ENCODE measurements at places on chromosomes 4 and X. TPM values are rescaled to one million over a fixed set of nuclear protein-coding genes. Genes with fewer than 3 reads are reported as not detected.
A peak's percentile ranks its signal among the peaks of the same experiment; 100 is the strongest.

Gene CBLL2
- not detected for total RNA-seq

Gene STBD1
- total RNA-seq = 10.9 TPM

Gene FRG2
- 0.86 TPM for total RNA-seq

Gene HTN3
- not detected for total RNA-seq

Gene DCAF12L1
- total RNA-seq = not detected

Gene ZNF41
- 11.1 TPM for total RNA-seq

GRCh38 chr4:26217961-26218676 is 102.7 kb upstream of the RBPJ start:
- H3K36me3 ChIP-seq = no peaks in the 10 kb centered on the region
- H3K4me3 ChIP-seq = no peak overlapping the region
- H3K27ac ChIP-seq = no peak overlapping the region
- peaks cover 27% of the 10 kb centered on the region for H3K4me1 ChIP-seq
- DNase-seq = no peak
- no peaks in the 10 kb centered on the region for H3K27me3 ChIP-seq

DNA sequence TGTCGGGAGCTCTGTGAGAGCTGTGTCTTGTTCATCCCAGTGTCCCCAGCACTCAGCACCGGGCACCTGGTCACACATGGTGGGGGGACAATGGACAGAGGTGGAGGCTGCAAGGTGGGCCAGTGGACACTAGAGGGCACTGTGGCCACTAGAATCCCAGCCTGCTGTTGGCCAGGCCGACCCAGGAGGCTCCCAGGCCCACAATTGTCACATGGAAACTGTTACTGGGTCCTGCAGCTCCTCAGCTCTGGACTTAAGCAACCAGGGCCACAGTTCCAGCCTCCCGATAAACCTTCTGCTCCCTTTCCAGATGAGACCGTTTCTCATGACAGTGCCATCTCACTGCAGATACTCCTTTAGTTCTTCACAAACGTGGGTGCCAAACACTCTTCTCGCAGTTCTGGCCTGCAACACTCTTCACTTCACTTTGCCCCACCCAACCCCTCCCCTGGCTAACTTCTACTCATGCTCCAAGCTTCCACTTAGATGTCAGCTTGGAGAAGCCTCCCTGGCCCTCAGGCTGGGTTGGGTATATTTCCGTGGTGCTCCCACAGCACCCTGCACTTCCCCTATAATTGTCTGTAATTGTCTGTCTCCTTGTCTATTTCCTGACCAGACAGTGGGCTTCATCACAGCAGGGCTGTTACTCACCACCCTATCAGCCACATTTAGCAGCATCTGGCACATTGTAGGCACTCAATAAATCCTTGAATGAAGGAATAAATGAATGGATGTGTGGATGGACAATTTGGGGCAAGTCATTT is 3.5 kb upstream of the IQSEC2 start:
- DNase-seq = peak; percentile 73
- no peak overlapping the region for H3K27ac ChIP-seq
- peaks cover 53% of the 10 kb centered on the region for H3K4me1 ChIP-seq
- no peaks in the 10 kb centered on the region for H3K36me3 ChIP-seq
- no peaks in the 10 kb centered on the region for H3K27me3 ChIP-seq
- no peak overlapping the region for H3K4me3 ChIP-seq

GRCh38 chr4:26520728-26521450 is 30.6 kb upstream of the CCKAR start:
- H3K4me1 ChIP-seq = peaks cover 16% of the 10 kb centered on the region
- H3K27ac ChIP-seq = no peak overlapping the region
- no peaks in the 10 kb centered on the region for H3K36me3 ChIP-seq
- no peaks in the 10 kb centered on the region for H3K27me3 ChIP-seq
- no peak overlapping the region for H3K4me3 ChIP-seq

GRCh38 chr4:15413623-15414019 is 14.2 kb upstream of the C1QTNF7 start:
- no peaks in the 10 kb centered on the region for H3K36me3 ChIP-seq
- H3K27ac ChIP-seq = no peak overlapping the region
- no peak for DNase-seq
- H3K4me1 ChIP-seq = no peaks in the 10 kb centered on the region
- no peak overlapping the region for H3K4me3 ChIP-seq
- H3K27me3 ChIP-seq = peaks cover 21% of the 10 kb centered on the region

GRCh38 chrX:106608016-106608415 is 3.8 kb upstream of the RADX start:
- no peak for DNase-seq
- no peaks in the 10 kb centered on the region for H3K36me3 ChIP-seq
- no peak overlapping the region for H3K4me3 ChIP-seq
- H3K27me3 ChIP-seq = peaks cover 27% of the 10 kb centered on the region

DNA sequence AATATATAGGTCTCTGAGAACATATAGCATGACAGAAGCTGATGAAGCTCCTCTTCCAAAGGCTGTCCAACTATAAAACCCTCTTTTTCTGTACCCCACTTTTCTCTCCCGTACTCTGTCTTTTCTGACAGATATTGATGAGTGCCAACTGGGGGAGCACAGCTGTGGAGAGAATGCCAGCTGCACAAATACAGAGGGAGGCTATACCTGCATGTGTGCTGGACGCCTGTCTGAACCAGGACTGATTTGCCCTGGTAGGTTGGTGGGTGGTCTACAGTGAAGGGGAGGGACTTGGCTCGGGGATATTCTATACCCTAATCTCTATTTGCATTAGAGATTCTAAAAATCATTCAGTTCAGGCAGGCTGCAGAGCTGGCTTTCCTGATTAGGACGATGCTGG is 80.4 kb downstream of the EGF start:
- no peaks in the 10 kb centered on the region for H3K27me3 ChIP-seq
- no peak for DNase-seq
- no peak overlapping the region for H3K27ac ChIP-seq
- H3K4me3 ChIP-seq = no peak overlapping the region
- peaks cover 12% of the 10 kb centered on the region for H3K4me1 ChIP-seq

DNA sequence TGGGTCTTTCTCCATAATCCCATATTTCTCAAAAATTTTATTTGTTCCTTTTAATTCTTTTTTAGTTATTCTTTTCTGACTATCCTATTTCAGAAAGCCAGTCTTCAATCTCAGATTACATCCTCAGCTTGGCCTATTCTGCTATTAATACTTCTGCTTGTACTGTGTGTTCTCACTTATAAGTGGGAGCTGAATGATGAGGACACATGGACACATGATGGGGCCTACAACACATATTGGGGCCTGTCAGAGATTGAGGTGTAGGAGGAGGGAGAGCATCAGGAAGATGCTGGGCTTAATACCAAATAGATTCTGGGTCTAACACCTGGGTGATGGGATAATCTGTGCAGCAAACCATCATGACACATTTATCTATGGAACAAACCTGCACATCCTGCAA is 82.3 kb downstream of the MAGEE1 start:
- no peak overlapping the region for H3K4me3 ChIP-seq
- no peaks in the 10 kb centered on the region for H3K36me3 ChIP-seq
- no peak overlapping the region for H3K27ac ChIP-seq
- DNase-seq = no peak
- no peaks in the 10 kb centered on the region for H3K4me1 ChIP-seq

DNA sequence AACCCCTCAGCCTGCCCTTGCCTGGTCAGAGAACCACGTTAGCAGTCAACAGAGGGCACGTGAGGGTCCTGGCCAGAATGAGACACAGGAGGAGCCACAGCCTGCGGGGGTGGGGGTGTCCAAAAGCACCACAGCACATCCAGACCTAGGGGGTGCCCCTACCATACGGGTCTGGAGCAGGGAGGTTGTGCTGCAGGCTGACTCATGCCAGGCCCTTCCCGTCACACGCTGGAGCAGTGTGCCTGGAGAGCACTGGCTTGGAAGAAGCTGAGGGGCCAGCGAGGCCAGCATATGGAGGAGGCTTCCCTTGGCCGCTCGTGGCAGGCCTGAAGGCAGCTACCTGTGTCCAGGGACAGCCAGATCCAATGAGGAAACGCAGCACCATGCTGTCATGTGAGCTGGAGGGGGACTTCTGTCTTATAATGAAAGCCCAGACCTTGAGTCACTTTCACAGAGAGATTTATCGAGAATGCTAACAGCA is 1.5 kb upstream of the IRAK1 start:
- H3K36me3 ChIP-seq = peaks cover 11% of the 10 kb centered on the region
- no peaks in the 10 kb centered on the region for H3K27me3 ChIP-seq
- DNase-seq = no peak

DNA sequence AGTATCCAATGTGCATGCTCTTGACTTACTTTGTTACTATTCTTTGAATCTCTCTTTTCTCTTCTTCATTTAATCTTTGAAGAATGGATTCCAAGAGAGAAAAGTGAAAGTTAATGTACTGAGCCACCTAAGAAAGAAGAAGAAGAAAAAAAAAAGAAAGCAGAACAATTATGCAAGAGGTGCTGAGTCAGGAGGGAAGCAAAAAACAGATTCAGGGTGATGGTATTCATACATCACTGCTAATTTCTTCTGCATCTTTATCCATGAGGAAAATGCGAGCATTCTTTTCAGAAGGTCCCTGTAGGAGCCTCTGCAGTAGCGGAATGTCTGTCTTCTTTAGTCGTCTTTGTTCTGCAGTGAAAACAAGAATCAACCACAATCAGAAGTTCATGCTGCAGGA is 43.9 kb downstream of the RASSF6 start:
- no peak overlapping the region for H3K27ac ChIP-seq
- no peaks in the 10 kb centered on the region for H3K27me3 ChIP-seq
- H3K36me3 ChIP-seq = no peaks in the 10 kb centered on the region
- no peak overlapping the region for H3K4me3 ChIP-seq

GRCh38 chrX:119340606-119341205 is 58.4 kb upstream of the SLC25A43 start:
- no peaks in the 10 kb centered on the region for H3K27me3 ChIP-seq
- no peak overlapping the region for H3K27ac ChIP-seq
- peaks cover 10% of the 10 kb centered on the region for H3K4me1 ChIP-seq
- no peak overlapping the region for H3K4me3 ChIP-seq
- H3K36me3 ChIP-seq = no peaks in the 10 kb centered on the region

DNA sequence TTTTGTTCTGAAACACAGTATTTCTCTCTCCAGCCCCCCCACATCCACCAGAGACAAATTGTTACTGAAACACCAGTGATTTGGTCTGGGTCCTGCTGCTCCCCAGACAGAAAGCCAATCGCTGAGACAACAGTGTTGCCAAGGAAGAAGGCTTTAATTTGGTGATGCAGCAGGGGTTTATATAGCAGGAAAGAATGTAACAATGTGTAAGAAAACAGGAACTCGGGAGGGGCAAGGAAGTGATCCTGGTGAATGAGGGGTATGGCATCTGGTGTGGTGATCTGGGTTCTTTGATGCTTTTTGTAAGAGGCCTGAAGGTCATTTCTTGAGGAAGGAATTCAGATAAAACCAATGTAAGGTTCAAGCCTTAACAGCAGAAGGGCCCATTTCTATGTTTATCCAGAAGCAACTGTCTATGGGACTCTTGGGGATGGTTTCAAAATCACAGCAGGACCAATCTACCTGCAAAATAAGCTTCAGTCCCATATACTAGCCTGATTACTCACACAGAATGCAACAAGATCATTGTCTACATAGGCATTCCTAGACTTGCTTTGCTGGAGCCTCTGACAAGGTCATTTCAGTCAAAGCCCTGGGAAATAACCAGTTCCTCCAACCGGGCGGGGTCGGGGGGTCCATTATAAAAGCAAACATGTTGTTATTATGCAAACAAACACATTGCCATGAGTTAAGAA is 445.2 kb upstream of the ZFP42 start:
- no peak overlapping the region for H3K27ac ChIP-seq
- no peaks in the 10 kb centered on the region for H3K36me3 ChIP-seq
- no peak overlapping the region for H3K4me3 ChIP-seq
- DNase-seq = peak; percentile 22
- peaks cover 15% of the 10 kb centered on the region for H3K4me1 ChIP-seq

DNA sequence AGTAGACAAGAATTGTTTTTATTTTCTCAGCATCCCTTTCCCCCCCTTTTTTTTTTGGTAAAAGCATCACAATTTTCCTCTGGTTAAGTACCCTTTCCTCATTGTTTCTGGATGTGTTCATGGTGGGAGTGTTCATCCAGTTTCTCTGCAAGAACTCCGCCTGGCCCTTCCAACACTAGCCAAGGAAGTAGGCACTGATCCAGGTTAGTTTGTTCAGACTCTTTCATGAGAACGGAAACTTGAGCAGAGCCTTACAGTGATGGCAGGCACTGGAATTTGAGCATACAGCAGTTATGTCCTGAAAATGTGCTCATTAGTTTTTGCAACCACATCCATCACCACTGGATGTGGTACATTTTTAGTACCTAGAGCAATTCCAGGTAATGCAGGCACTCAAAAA is 336.1 kb upstream of the BOD1L1 start:
- no peak overlapping the region for H3K27ac ChIP-seq
- no peaks in the 10 kb centered on the region for H3K27me3 ChIP-seq
- peaks cover 25% of the 10 kb centered on the region for H3K4me1 ChIP-seq
- H3K4me3 ChIP-seq = no peak overlapping the region

- no peak overlapping the region for H3K4me3 ChIP-seq
- H3K27ac ChIP-seq = no peak overlapping the region
- no peak for DNase-seq
- H3K4me1 ChIP-seq = no peaks in the 10 kb centered on the region
These were observed 50.1 kb downstream of the MEPE start for GRCh38 chr4:87882861-87883260.
